ENCODE measurements at places on chromosomes 5 and 9. TPM values are rescaled to one million over a fixed set of nuclear protein-coding genes. Genes with fewer than 3 reads are reported as not detected.

The FOXD4 gene
- total RNA-seq: not detected

The FAM81B gene
- total RNA-seq: 3.4 TPM

The CD72 gene
- total RNA-seq: 0.51 TPM

The INSYN2B gene
- total RNA-seq: not detected

The RMRP gene
- 5,709 TPM for total RNA-seq

The PTPRD gene
- total RNA-seq: 13.5 TPM

The WNT8A gene
- not detected for total RNA-seq

The MZB1 gene
- 2.9 TPM for total RNA-seq

The REEP5 gene
- total RNA-seq: 131 TPM

The TMC1 gene
- total RNA-seq: 0.23 TPM

The RABGAP1 gene
- total RNA-seq: 37.0 TPM

The COL23A1 gene
- 16.2 TPM for total RNA-seq

The ENTREP1 gene
- 31.3 TPM for total RNA-seq

The BTNL3 gene
- not detected for total RNA-seq

The NCBP1 gene
- 20.4 TPM for total RNA-seq

The FGF10 gene
- 0.30 TPM for total RNA-seq

All from heart right ventricle (tissue), 16 donors.